ENCODE measurements at places on chromosomes 16 and 17. TPM values are rescaled to one million over a fixed set of nuclear protein-coding genes. Genes with fewer than 3 reads are reported as not detected.

- peaks cover 4% of the 10 kb centered on the region for H3K4me1 ChIP-seq
- DNase-seq: no peak
- H3K27me3 ChIP-seq: no peaks in the 10 kb centered on the region
- H3K4me3 ChIP-seq: no peak overlapping the region
- no peaks in the 10 kb centered on the region for H3K36me3 ChIP-seq
These were observed 20.2 kb downstream of the ZNF778 start for GRCh38 chr16:89237733-89238132.

- no peaks in the 10 kb centered on the region for H3K36me3 ChIP-seq
- H3K4me1 ChIP-seq: no peaks in the 10 kb centered on the region
- no peak overlapping the region for H3K4me3 ChIP-seq
- no peaks in the 10 kb centered on the region for H3K27me3 ChIP-seq
These were observed 316.6 kb downstream of the SNX29 start for GRCh38 chr16:12293017-12293618.

DNA sequence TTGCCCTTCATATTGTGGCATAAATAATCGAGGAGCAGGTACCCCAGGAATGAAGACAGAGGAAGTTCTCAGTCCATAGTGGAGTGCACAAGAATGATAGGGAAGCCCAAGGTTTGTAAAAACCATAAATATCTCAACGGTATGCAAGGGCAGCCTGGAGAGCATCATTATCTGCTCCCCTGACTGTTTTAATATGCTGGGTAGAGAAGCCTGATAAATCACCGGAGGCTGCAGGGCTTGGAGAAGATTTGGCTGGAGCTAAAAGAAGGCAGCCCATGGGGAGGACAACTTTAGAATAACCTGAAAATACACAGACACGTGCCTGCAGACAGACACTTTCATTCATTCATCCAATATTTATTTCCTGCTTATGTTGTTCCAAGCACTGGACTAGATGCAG lies 205.2 kb upstream of the RPL38 start:
- no peak overlapping the region for H3K4me3 ChIP-seq
- no peaks in the 10 kb centered on the region for H3K4me1 ChIP-seq
- DNase-seq: no peak
- no peak overlapping the region for H3K27ac ChIP-seq
- no peaks in the 10 kb centered on the region for H3K27me3 ChIP-seq
- H3K36me3 ChIP-seq: no peaks in the 10 kb centered on the region

- no peak overlapping the region for H3K4me3 ChIP-seq
- DNase-seq: no peak
- H3K36me3 ChIP-seq: no peaks in the 10 kb centered on the region
- no peak overlapping the region for H3K27ac ChIP-seq
These were observed 313.0 kb upstream of the GOT2 start for GRCh38 chr16:59047114-59047513.

DNA sequence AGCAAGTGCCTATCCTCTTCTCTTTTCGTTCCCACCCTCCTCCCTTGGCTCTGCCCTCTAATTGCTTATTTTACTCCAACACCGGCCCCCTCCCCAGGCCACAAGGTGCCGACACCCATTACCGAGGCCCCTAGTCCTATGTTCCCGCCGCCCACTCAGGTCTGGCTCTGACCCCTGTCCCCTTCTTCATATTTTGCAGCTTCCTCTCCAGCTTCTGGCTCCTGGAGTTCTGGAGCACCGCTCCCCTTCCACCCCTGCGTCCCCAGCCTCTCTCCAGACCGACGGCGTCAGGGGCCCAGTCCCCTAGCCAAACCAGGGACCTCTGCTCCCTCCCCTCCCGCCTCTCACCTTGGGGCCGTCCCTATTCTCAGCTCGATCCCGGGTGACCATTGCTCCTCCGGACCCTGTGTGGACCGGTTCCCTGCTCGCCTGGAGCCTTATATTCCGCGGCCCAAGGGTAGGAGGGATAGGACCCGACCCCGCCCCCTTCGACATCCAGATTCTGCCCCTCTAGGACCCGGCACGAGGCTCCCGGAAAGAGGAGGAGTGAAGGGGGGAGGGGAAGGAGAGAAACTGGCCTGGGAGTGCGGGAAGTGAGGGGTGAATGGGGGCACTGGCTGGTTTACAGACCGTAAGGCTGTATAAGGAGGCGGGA lies at the start of gene HES7:
Gene HES7, minus strand, starts transcription at position 412 of the 655 bp plus-strand sequence. Its CDS starts 22 bp downstream, at position 390.
- peaks cover 7% of the 10 kb centered on the region for H3K27me3 ChIP-seq
- DNase-seq: no peak
- no peaks in the 10 kb centered on the region for H3K36me3 ChIP-seq
- H3K4me3 ChIP-seq: peak within 1 kb of the TSS; percentile 91

RASD1 gene
- total RNA-seq: 1.1 TPM

GRCh38 chr17:49252148-49252695 lies 21.6 kb upstream of the PHOSPHO1 start:
- H3K27me3 ChIP-seq: no peaks in the 10 kb centered on the region
- no peaks in the 10 kb centered on the region for H3K36me3 ChIP-seq
- no peak overlapping the region for H3K27ac ChIP-seq
- DNase-seq: no peak
- no peak overlapping the region for H3K4me3 ChIP-seq

DNA sequence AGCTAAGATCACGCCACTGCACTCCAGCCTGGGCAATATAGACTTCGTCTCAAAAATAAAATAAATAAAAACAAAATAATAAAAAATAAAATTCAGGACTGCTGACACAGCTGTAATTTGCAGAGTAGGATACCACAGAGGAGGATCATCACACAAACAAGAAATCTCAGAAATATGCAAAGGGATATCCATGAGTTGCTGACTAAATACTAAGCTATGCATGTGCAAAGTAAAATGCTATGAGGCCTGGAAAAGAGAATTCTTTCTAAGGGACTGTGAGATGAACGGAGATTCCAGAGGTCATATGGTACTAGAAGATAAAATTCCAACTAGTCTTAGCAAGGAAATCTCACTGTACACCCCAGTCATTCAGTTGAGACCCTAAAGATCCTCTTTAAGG lies 74.8 kb downstream of the SLC39A11 start:
- no peak overlapping the region for H3K4me3 ChIP-seq
- no peak for DNase-seq
- no peaks in the 10 kb centered on the region for H3K4me1 ChIP-seq
- H3K27ac ChIP-seq: no peak overlapping the region
- H3K36me3 ChIP-seq: no peaks in the 10 kb centered on the region

SMTNL2 gene
- not detected for total RNA-seq

DNA sequence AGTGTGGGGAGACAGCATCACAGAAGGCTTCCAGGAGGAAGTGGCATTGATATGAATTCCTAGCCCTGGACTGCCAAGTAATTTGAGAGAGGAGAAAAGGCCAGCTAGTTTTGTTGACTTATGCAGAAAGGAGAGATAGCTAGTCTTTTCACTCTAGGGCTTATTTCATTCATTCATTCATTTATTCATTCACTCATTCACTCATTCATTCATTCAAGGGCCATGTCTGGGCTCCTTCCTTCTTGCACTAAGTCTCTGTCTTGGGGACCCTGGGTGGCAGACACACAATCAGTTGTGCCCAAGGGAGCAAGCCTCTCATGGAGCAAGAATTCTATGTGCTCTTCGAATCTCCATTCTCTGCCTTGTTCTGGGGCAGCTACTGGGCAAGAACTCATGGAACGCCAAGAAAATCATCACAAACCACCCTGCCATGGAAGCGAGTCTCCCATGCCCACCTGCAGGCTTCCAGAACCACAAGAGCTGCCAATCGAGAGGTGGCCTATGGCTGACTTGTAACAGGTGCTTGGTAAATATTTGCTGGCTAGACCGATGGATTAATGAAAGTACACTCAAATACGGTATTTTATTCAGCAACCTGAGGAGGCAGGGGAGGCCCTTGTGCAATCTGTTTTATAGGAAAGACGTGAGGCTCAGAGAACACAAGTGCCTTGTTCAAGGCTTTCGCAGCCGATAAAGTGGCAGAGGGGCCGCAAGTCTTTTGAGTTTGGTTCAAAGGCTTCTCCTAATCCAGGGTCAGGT lies 223.6 kb downstream of the XYLT1 start:
- H3K36me3 ChIP-seq: no peaks in the 10 kb centered on the region
- H3K4me1 ChIP-seq: no peaks in the 10 kb centered on the region
- no peaks in the 10 kb centered on the region for H3K27me3 ChIP-seq
- DNase-seq: no peak
- no peak overlapping the region for H3K27ac ChIP-seq

CCDC144A gene
- 0.95 TPM for total RNA-seq

DNA sequence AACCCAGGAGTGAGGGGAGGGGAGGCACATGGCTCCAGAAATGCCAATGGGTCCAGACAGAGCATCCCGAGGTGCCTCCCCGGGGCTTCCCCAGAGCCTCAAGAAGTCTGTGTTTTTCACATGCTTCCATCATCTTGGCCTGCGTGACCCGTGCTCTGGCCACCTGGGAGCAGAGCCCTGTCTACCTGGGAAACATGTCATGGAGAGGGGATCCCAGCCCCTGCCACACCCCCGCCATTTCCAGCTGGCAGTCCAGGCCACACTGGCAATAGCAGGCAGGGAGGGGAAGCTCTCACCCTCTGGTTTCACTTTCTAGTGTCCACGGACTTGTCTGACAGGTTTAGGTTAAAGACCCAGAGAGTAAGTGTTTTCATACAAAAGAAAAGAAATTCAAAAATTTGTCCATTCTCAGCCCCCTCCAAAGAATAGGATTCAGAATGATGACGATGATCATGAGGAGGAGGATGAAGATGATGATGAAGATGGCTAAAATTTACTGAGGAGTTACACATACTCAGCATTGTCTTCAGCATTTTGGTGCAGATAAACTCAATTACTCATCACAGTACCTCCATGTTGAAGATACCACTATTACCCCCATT lies 9.0 kb downstream of the SMIM5 start:
- H3K27ac ChIP-seq: no peak overlapping the region
- H3K4me3 ChIP-seq: no peak overlapping the region
- H3K4me1 ChIP-seq: no peaks in the 10 kb centered on the region
- no peaks in the 10 kb centered on the region for H3K27me3 ChIP-seq

DNA sequence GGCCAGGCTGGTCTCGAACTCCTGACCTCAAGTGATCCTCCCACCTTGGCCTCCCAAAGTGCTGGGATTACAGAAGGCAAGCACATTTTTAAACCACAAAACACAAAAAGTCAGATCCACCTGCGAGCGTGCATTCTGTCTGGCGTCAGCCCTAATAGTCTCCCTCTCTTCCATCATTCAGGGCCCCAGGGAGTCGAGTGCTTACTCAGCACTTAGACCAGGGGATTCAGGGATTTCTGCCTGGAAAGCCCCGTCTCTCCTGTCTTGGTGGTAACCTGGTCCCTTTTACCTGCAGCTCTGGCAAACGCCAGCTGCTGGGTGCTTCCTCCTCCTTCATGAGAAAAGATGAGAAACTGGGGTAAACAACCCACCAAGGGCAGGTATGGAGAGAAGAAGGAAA lies 443.1 kb downstream of the SOX9 start:
- no peaks in the 10 kb centered on the region for H3K27me3 ChIP-seq
- H3K4me1 ChIP-seq: no peaks in the 10 kb centered on the region
- no peak overlapping the region for H3K27ac ChIP-seq
- H3K36me3 ChIP-seq: no peaks in the 10 kb centered on the region
- no peak for DNase-seq

- DNase-seq: no peak
- H3K27ac ChIP-seq: no peak overlapping the region
- H3K4me1 ChIP-seq: peaks cover 14% of the 10 kb centered on the region
- no peaks in the 10 kb centered on the region for H3K27me3 ChIP-seq
These were observed 76.5 kb downstream of the GPRC5B start for GRCh38 chr16:19808061-19808641.

GRCh38 chr16:69031877-69032301 lies 73.6 kb upstream of the HAS3 start:
- H3K36me3 ChIP-seq: peaks cover 9% of the 10 kb centered on the region
- H3K4me3 ChIP-seq: no peak overlapping the region
- H3K27me3 ChIP-seq: no peaks in the 10 kb centered on the region
- no peak for DNase-seq
- H3K4me1 ChIP-seq: no peaks in the 10 kb centered on the region

- no peaks in the 10 kb centered on the region for H3K36me3 ChIP-seq
- H3K27me3 ChIP-seq: no peaks in the 10 kb centered on the region
- no peaks in the 10 kb centered on the region for H3K4me1 ChIP-seq
- H3K27ac ChIP-seq: no peak overlapping the region
- H3K4me3 ChIP-seq: no peak overlapping the region
- DNase-seq: no peak
These were observed 77.5 kb downstream of the GSG1L start for GRCh38 chr16:27985981-27986380.

- peaks cover 11% of the 10 kb centered on the region for H3K4me1 ChIP-seq
- H3K4me3 ChIP-seq: no peak overlapping the region
- no peaks in the 10 kb centered on the region for H3K27me3 ChIP-seq
- H3K27ac ChIP-seq: no peak overlapping the region
- H3K36me3 ChIP-seq: no peaks in the 10 kb centered on the region
- DNase-seq: no peak
These were observed 194.2 kb downstream of the XYLT1 start for GRCh38 chr16:17276610-17277009.

DNA sequence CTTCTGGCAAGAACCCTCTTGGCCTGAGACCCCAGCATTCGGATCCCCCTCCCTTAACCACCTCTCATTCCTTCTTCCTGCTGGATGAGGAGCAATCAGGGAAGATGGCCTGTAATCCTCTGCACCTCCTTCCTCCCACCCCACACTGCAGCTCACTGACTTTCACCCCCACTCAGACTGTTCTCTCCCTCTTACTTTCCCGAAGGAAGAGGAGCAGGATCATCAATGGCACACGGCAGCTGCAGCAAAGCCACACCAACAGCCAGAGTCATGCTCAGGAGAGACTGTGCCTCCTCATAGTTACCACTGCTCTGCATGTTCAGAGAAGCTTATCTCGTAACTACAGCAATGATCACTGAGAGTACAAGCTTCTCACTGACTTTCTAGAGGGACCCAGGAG lies 10.1 kb upstream of the TMEM101 start:
- no peaks in the 10 kb centered on the region for H3K36me3 ChIP-seq
- no peak overlapping the region for H3K4me3 ChIP-seq
- no peak overlapping the region for H3K27ac ChIP-seq
- no peaks in the 10 kb centered on the region for H3K4me1 ChIP-seq
- no peaks in the 10 kb centered on the region for H3K27me3 ChIP-seq

GRCh38 chr17:50144845-50145531 lies 5.5 kb downstream of the PPP1R9B start:
- H3K27ac ChIP-seq: no peak overlapping the region
- H3K4me3 ChIP-seq: no peak overlapping the region
- peaks cover 81% of the 10 kb centered on the region for H3K4me1 ChIP-seq
- H3K36me3 ChIP-seq: peaks cover 15% of the 10 kb centered on the region
- H3K27me3 ChIP-seq: no peaks in the 10 kb centered on the region

DNA sequence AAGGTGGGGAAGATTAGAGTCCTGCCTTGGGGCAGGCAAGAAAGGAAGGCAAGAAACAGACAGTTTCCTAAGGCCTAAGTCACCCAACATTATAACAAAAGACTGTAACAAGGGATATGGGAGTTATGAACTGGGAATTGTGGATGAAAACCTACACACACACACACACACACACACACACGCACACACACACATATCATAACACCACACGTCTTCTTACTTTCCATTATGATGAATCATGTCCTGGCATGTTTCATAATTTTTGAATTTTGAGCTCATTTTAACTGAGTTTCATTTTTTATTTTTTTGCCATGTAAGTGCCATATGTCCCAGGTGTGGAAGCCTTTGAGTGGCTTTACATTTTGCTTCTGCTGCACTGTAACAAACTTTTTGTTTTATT lies 29.9 kb downstream of the HS3ST2 start:
- H3K27ac ChIP-seq: no peak overlapping the region
- H3K27me3 ChIP-seq: no peaks in the 10 kb centered on the region
- no peaks in the 10 kb centered on the region for H3K36me3 ChIP-seq
- no peak for DNase-seq
- no peaks in the 10 kb centered on the region for H3K4me1 ChIP-seq
